Stimulated activated CD8-positive, alpha-beta memory T cell treated with anti-CD3 and anti-CD28 coated beads, Interleukin-7, amount 100 ng/mL, for 48 hours (primary cell): ENCODE measurements at places on chromosomes 7 and 10.

DNA sequence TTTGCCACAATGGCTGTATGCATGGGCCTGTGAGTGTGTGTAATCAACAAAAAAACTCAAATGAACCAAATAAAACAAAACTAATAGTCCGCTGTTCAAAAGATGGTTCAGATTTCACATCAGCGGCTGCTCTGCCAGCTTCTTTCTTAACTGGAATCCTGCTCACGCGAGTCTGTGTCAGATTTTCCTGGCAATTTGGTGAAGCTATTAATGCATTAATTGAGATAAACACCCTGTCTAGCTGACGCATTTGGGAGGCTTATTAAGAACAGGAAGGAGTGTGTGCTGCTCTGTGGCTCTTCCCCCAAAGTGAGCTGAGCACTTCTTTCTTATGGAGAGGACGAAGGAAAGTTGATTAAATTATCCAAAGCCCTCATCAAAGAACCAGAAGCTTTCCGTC, 336.6 kb upstream of the MKI67 start:
- DNase-seq: no peak

GRCh38 chr7:136018104-136018503, 40.9 kb upstream of the MTPN start:
- no peak for DNase-seq

GRCh38 chr10:70478191-70479164, at the start of gene PALD1:
Gene PALD1, plus strand, starts transcription at chr10:70478767. Its CDS starts 47,185 bp downstream, at chr10:70525952.
- no peak for DNase-seq

GRCh38 chr7:34062341-34062740, 157.0 kb downstream of the BMPER start:
- DNase-seq: no peak

GRCh38 chr10:605632-606325, 83.7 kb downstream of the DIP2C start:
- no peak for DNase-seq

DNA sequence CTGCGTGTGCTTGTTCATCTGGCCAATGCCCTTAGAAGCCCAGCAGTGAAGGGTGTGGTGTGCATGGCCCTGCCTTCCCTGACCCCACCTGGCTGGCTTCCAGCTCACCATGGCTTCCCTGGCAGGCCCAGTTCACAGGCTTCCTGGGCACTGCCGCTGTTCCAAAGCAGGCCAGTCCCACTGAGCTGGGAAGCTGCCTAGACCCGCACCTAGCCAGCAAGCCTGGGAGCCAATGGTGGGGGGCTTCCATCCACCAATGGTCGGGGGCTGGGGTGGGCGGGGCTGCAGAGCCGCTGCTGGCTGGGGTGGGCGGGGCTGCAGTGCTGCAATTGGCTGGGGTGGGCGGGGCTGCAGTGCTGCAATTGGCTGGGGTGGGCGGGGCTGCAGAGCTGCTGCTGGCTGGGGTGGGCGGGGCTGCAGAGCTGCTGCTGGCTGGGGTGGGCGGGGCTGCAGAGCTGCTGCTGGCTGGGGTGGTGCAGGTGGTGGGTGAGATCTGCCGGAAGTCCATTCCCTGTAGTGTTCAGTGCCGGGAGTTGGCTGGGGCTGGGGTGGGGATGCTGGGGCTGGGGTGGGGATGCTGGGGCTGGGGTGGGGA, 12.4 kb downstream of the CALY start:
- no peak for DNase-seq

DNA sequence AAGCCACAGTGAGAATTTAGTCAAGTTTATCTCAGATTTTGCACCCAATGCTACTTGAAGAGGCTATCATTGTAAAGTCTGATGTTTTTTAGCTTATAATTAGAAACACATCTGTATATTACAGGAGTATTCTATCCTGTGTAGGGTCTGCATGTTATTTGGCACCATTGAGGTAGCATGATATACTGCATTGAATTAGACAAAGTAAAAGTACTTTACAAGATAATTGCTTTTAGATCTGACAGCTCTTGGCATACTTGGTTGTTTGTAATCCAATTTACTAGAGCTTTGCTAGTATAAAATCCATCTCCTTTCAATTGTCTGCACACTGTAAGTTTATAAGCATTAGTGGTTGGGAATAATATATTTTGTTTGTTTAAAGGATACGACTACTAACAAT, 714.3 kb downstream of the ANKRD7 start:
- DNase-seq: no peak

DNA sequence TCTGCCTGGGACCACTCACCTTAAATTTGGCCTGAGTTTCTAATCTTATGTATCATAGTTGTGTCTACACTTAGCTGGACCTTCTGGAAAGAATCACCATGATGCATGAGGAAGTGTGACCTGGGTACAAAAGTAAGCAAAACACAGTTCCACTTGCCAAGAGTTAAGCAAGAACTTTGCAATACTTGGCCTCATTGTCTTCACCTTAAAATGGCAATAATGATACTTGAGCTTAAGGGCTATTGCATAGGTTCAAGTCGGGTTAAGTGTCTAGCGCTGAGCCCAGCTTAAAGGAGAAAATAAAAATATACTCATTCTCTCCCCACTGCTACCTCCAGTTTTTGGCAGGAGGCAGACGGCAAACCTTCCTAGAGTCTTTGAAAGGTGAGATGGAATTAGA, 133.9 kb upstream of the BMPER start:
- DNase-seq: no peak

DNA sequence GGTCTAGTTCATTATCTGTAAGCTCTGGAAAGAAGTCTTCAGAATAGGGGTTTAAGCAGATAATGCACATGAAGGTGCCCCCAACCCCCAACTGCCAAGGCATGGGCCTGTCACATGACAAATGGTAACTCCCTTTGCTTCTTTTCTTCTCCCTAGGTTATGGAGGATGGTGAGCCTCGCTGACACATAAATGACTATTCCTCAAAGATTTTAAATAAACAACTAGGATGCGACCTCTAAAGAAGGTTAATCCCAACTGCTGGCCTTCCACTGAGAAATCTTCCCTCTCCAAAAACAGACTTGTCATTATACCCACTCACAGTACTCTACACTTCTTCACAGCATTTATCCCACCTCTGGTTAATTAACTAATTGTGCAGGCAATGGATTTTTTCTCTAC, 75.7 kb upstream of the FAM133B start:
- DNase-seq: no peak

- DNase-seq: no peak
Observed at GRCh38 chr10:20330246-20330645, 514.0 kb downstream of the PLXDC2 start.

GRCh38 chr10:21910798-21911197, 92.7 kb downstream of the DNAJC1 start:
- no peak for DNase-seq

GRCh38 chr7:51455513-51455912, 138.9 kb upstream of the COBL start:
- DNase-seq: no peak

DNA sequence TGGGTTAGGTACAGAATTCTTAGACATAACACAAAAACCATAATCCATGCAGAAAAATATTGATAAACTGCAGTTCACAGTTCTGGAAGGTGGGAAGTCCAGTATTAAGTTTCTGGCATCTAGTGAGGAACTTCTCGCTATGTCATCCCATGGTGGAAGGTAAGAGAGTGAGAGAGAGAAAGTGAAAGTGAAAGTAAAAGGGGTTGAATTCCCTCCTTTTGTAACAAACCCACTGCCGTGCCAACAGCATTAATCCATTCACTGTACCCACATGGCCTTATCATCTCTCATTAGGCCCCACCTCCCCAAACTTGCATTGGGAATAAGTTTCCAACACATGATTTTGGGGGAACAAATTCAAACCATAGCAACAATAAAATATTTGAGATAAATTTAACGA, 17.1 kb downstream of the ZNF485 start:
- DNase-seq: no peak

DNA sequence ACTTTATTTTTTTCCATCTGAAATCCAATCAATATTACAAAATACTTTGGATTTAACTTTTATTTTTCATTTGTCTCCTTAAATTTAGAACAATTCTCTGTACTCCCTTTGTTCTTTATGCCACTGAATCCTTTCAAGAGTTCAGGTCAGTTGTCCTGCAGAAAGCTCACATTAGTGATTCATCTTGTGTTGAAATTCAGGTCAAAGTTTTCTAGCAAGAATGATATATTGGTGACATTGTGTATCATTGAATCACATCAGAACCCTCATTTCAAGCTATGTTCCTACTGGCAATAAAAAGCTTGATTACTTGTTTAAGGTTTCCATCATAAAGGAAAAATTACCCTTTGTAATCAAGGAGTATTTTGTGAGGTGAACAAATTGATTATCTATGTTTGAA, 378.8 kb upstream of the STEAP1 start:
- DNase-seq: no peak

DNA sequence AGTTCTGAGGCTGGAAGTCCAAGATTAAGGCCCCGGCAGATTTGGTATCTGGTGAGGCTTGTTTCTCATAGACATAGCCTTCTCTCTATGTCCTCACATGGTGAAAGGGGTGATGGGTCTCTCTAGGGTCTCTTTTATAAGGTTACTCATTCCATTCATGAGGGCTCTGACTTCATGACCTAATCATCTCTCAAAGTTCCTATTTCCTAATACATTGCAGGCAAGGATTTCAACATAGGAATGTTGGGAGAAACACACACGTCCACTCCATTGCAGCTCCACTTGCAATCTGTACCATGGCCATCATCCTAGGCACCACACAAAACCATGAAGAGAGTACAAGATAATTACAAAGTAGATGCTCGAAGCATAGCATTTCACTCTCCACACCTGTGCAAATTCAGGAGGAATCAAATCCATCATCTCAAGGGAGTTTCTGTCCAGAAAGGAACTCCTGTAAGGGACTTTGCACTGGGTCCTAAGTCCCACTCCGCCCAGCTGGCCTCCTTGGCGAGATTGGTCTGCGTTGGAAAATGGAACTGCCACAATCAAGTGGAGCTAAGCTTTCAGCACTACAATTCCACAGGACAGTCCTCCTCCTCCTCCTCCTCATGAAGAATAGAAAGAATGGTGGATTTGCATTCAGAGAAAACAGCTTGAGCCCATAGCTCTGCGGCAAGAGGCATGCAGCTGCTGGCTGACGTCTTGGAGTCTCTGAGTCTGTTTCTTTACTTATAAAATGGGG, 8.8 kb downstream of the DDC start:
- DNase-seq: no peak

- no peak for DNase-seq
Observed at GRCh38 chr7:114806590-114807162, 115.2 kb upstream of the MDFIC start.

DNA sequence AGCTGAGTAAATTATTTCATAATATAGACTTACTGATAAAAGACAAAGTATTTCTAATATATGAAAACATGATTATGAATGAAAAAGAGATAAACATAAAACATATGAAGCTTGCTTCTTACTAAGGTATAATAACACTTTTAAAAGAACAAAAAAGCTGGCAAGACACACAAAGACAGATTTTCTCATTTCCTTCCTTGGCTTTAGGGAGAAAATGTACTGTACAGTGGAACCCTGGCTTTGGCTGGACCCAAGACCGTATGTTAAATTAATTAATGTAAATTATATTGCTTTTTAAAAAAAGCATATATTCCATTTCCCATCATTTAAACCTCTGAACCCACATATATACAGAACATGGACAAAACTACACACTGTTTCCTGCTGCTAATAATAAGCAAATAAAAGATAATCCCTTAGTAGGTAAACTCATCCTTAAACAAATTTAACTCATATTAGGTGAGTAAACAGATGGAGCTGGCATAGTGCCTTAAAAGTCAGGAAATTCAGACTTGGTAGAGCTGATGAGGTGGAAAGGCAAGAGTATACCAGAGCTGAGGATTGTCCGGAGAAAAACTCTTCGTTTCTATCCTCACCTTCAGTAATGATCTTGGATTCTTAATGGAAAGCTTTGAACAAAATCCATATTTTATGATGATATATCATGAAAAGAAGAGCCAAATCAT, 1016.4 kb upstream of the KCND2 start:
- DNase-seq: no peak

DNA sequence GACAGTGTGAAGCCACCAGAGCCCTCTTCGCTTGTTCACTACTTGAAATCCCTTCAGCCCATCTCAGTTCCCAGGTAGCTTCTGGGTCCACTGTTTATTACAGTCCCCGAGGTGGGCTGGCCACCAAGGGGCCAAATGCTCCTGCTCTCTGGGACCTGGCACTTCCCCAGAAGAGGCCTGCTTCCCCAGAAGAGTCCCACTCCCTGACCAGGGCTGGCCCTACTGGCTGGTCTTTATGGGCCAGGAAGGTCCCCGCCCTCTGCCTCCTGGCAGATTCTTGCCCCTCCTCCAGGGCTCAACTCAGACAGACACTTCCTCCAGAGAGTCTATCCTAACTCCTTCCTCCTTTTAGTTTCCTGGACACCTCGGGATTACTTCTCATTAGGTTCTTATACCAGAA, 70.7 kb upstream of the LRRC18 start:
- no peak for DNase-seq

GRCh38 chr7:106767078-106767477, 98.0 kb upstream of the PIK3CG start:
- no peak for DNase-seq

- DNase-seq: no peak
Observed at GRCh38 chr7:54469740-54470139, 72.4 kb upstream of the VSTM2A start.

GRCh38 chr10:87642988-87643387, 16.7 kb upstream of the PAPSS2 start:
- no peak for DNase-seq

- DNase-seq: no peak
Observed at GRCh38 chr10:4498711-4499251, 327.2 kb upstream of the AKR1E2 start.

DNA sequence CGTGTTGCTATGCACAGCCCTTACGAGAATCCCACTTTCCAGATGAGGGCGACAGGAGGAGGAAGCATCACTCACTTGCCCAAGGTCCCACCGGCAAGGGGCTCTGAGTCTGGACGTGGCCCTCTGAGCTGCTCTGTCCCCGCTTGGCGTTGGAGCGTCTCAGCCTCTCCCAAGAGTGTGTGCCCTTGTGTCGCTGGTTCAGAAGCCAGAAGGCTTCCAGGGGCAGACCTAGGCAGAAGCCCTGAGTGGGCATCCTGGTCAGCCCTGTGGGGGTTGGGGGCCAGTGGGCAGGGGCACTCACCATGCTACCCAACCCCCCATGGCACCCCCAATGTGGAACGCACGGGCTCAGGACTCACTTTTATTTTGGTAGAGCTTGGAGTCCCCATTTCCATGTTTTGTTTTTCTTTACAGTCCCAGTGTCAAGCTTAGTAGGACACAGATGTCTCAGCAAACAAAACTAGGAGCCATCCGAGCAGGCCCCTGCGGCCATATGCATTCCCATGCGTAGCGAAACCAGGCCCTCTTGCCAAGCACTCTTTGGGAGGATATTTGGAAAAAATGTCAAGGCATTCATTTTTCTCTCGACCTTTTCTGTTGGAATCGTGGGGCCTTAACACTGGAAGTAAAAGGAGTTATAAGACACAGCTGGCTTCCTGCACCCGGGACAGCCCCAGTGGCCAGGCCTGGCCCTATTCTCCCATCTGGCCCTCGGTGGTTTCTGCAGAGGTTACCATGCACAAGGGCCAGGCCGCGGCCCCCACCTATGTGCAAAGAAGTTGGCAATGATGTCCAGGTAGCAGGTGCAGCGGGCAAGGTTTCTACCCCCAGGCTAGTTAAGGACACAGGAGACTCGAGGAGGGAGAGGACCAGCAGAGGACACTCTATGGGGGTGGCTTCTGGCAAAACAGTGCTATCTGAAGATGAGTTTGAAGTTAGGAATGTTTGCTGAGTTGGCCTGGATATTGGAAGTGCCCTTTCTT, 97.0 kb downstream of the LHPP start:
- no peak for DNase-seq
